ENCODE measurements at places on chromosomes 5 and 9.

DNA sequence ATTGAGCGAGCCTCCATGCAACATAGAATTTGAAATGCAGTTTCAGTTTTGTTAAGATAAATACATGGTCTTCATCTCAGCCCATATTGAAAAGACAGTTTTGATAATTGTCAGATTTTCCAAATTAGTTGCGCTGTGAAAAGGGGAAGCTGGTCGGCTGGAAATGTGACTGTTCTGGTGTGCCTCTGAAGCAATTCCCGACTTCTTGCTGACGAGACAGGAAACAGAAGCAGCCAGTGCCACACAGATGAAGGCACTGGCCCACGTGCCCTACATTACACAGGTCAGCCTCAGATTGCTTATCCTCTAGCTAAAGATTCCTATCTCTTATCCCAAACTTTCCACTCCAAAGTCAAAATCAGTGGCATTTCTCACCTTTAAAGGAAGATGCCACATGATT, 214.1 kb upstream of the TLE4 start:
- no peak for DNase-seq

DNA sequence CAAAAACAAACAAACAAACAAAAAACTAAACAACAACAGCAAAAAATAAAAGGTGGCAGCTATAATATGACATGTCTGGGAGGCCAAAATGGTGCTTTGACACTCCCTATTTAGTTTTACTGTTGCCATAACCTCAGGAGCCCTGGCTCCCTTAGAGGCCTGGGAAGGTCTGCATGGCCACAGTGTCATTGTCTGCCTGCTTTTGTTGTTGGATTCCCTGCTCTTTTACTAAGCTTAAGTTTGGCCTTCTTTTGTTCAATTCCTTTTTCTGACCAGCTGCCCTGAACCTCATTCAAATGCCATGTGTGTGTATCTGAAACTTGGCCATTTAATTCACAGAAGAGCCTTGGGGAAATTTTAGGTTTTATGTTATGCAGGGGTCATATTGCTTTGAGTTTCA, 458.2 kb downstream of the TMEM232 start:
- DNase-seq = no peak

- no peak for DNase-seq
Measured at GRCh38 chr9:7937761-7938491, 138.3 kb upstream of the DMAC1 start.

DNA sequence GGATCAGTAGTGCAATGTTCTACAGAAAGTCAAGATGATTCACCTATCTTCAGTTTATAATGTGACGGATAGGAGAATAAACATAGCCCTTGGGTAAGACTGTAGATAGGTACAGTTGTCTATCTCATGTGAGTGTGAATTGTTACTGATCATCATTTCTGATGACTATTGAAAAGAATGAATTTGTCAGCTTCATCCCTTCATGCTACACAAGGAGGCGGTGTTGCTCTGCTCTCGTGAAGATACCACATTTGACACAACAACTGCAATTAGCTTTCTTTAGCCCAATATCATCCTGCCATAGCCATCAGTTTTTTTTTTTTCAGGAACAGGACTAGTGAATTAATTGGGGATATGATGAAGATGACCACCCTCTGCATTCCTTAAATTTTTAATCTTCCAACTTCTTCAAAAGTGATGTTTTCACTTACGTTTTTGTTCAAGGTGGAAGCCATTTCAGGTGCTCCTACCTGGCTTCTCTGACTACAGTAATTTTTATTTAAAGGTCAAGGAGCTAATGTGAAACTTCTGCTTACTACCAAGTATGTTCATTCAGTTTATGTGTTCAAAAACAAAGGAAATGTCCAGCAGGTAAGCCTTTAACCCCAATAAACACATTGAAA, 152.9 kb upstream of the MOCS2 start:
- no peak for DNase-seq
